ENCODE measurements at places on chromosomes 6 and 20. TPM values are rescaled to one million over a fixed set of nuclear protein-coding genes. Genes with fewer than 3 reads are reported as not detected.

- no peak for DNase-seq
Observed at GRCh38 chr20:8320306-8320705, 188.2 kb downstream of the PLCB1 start.

DNA sequence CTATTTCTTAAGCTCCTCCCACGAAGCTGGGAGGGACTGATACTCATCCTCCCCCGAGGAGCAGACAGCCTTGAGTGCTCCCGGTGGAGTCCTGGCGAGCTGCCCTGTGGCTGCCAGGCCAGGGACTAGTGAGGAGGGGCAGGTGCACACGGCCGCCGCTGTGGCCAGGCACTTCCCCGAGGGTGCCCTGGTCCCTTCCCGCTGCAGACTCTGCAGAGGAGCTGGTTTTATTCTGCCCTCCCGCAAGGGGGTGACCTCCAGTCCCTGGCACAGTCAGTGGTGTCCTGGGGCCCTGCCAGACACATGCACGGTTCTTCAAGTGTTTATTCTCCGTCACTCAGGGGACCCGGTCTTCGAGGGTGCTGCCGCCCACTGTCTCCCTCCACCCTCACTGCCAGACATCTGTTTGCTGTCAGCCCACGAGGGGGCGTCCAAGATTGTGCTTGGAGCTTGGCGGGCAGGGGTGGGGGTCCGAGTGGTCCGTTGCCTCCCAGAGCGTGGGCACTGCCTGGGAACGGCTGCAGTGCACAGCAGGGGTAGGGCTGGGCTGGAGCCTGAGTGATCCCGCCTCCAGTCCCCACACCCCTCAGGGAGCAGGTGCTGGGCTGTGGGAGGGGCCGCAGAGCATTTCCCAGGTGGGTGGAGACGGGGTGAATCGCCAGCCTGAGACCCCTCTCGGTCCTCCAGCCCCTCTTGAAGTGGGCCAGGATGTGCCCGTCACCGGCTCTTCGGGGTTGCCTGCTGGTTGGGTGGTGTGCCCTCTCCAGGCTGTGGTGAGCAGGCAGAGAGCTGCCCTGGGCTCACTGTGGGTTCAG lies 3.1 kb upstream of the CABLES2 start:
- peak; percentile 40 for DNase-seq

GRCh38 chr6:18011287-18011686 lies 23.9 kb upstream of the KIF13A start:
- no peak for DNase-seq

- DNase-seq = peak; percentile 42
Observed at GRCh38 chr6:53244958-53245357, 96.3 kb upstream of the GCM1 start.

DNA sequence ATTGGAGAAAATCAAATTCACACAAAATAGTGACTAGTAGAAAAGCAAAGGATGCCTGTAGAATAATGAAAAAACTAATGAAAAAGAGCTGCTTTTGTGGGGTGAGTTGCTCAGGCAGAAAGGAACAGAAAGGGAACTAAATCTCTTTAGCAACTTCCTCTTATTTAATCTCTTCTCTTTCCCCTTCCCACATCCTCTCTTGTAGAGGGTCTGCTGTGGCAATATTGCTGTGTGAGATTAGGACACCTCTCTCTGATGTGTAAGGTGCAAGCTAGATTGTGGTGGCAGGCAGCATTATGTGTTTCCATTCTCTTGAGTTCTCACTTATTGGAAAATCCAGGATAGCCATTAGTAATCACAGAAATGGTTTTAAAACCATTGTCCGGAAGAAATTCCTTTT lies 49.7 kb downstream of the SYNE1 start:
- no peak for DNase-seq

- no peak for DNase-seq
Observed at GRCh38 chr6:118371955-118372354, 176.1 kb upstream of the PLN start.

DNA sequence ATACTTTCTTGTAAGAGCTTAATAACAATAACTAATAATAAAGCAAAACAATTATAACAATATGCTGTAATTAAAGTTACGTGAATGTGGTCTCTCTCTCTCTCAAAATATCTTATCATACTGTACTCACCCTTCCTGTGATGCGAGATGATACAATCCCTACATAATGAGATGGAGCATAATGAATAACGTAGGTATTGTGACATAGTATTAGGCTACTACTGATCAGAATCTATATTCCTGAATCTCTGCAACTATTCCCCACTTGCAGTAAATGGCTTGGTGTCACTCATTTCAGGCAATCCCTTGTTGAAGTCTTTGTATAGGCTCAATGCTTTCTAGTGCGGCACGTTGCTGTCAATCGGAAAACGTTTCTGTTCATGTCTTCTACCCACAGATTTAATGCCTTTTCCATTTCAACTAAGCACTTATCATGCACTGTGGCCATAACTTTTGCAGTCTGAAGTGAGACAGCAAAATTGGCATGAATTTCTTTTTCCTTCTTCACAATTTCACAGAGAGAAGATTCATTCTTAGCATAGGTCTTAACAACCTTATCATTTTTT lies 32.3 kb downstream of the MOXD1 start:
- DNase-seq = no peak

DNA sequence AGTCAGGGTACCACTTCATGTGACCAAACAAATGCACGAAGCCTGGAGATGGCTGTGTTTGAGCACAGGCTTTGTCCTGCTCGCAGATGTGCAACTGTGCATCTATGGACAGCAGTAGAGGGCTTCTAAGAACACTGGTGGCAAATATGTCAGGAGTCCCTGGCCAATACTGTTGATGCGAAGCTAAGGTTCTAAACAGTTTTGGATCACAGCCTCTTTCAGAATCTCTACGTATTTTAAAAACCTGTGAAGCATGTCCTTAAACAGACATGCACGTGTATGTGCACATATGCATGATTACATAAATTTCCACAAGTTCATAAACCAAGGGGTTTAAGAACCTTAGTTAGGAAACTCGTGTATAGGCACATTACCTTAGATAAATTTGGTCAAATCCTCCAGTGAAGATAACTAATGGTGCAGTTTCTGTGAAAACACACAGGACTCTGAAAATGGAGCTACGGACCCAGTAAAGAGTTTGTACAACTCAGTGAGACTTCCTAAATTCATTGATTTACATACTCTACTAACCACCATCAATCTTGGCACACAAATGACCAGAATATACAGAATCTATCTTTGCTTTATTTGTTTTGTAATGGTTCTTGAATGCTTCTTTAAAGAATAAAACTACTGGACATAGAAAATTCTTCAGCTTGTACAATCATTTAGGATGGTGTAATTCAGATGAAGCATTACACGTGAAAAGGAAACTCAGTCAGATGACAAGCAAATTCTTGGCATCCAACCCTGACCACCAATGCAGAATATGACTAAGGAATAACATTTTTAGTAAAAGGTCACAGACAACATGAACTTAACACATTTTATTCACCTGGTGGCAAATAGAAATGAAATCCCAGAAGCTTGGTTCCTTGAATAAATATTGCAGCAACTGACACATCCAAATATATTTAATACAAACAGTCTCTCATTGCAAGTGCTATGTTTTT lies 27.4 kb downstream of the KCNQ5 start:
- no peak for DNase-seq

GRCh38 chr20:23404196-23404595 lies 17.1 kb downstream of the NAPB start:
- DNase-seq = no peak

DNA sequence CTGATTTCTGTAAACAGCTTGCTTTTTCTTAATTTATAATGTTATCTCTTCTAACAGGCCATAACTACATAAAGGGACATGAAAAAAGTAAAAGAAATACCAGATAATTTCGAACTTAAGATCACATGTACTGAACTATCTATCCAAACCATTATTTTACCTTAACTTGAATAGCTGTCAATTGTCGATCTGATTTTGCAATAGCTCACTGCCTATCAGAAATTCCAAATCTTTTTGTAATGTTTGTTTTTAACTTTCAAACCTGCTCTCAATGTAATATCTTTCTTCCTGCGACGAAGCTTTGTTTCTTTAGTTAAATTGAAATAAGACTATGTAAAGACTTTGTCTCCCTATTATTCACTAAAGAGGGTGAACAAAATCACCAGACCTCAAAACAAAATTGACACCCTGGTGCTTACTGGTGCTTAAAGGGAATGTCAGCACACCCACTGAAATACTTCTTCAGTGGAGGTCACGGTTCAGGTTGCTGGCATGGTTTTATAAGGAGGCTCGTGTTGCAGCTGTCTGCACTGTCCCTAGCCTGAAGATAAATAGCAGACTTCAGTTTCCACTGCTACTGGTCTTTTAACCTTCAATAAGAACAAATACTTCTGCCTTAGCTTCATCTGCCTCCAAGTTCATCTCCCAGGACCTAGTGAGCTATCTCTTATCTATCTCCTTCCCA lies 117.5 kb upstream of the QKI start:
- no peak for DNase-seq

GRCh38 chr6:73369563-73369962 lies at the start of gene OOEP:
OOEP (minus strand) TSS chr6:73369897; CDS start chr6:73369792, 105 bp downstream.
- DNase-seq = no peak

DNA sequence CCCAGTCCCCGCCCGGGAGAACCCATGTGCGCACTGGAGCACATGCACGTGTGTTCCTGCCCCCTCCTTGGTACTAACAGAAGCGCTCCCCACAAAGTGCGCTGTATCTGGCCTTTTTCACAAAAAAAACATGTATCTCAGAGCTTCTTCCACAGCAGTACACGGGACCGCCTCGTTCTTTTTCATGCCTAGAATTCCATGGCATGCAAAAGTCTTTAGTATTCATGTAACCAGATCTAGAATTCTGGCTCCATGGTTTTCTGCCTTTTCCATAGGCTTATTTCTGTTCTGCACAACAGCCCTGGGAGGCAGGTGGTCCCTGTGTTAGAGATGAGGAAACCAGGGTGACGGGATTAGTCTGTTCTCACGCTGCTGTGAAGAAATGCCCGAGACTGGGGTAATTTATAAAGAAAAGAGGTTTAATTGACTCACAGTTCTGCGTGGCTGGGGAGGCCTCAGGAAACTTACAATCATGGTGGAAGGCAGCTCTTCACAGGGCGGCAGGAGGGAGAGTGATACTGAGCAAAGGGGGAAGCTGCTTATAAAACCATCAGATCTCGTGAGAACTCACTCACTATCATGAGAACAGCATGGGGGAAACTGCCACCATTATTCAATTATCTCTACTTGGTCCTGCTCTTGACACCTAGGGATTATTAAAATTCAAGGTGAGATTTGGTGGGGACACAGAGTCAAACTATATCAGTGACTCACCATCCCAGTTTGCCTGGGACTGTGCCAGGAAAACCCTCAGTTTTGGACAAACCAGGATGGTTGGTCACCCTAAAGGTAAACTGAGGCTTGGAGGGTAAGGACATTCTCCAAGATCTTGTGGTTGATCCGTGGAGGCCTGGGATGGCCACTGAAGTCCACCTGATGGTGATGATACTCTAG lies 41.0 kb downstream of the C20orf203 start:
- no peak for DNase-seq

- DNase-seq = peak; percentile 90
Observed at GRCh38 chr6:143450453-143451371, at the start of the genes ADAT2 and PEX3. ADAT2 (minus strand) TSS chr6:143450695; CDS start chr6:143450658, 37 bp downstream. PEX3 (plus strand) TSS chr6:143450805; CDS start chr6:143451043, 238 bp downstream.

- no peak for DNase-seq
Observed at GRCh38 chr6:77026341-77026740, 436.9 kb downstream of the HTR1B start.

- DNase-seq = peak; percentile 46
Observed at GRCh38 chr6:14857501-14857900, 388.4 kb upstream of the JARID2 start.

- no peak for DNase-seq
Observed at GRCh38 chr6:52231406-52232127, 12.7 kb downstream of the IL17F start.

DNA sequence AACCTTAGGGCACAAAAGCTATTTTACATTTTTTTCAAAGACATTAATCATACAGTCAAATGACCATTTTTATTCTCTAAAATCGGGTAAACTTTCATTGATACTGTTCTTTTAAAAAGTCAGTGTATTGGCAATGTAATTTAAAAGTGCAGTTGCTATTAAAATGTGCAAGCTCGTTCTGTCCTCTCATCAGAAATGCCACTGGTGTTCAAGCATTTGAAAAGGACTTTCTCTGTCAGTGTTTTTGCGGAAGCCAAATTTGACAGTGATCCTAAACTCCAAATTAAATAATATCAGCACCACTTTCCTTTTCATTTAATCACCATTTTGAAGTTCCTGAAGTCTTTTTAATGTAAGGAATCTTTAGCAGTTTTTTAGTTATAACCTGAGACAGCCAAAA lies 69.6 kb downstream of the AFG1L start:
- no peak for DNase-seq

IL22RA2 gene
- not detected for total RNA-seq

GPR63 gene
- 0.11 TPM for total RNA-seq

NKAIN2 gene
- total RNA-seq = not detected

ARFGEF2 gene
- total RNA-seq = 39.0 TPM

HAO1 gene
- not detected for total RNA-seq

SOX4 gene
- 3.5 TPM for total RNA-seq

OXT gene
- not detected for total RNA-seq

GRM1 gene
- not detected for total RNA-seq

DAAM2 gene
- total RNA-seq = not detected
